ENCODE measurements at places on chromosomes 7 and 10.

DNA sequence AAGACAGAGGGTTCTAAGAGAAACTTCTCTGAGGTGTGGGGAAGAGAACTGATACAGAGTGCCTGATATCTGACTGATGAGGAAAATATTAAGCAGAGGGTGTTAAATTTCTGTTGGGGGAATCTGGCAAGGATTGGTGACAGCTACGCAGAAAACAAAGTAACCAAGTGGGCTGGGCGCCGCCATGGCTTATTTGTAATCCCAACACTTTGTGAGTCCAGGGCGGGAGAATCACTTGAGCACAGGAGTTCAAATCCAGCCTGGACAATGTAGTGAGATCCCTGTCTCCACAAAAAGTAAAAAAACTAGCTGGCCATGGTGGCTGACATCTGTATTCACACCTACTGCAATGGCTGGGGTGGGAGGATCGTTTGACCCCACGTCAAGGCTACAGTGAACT lies 2.1 kb upstream of the C7orf25 start:
- DNase-seq, result no peak

GRCh38 chr10:34107626-34108516 lies 707.2 kb downstream of the PARD3 start:
- no peak for DNase-seq

DNA sequence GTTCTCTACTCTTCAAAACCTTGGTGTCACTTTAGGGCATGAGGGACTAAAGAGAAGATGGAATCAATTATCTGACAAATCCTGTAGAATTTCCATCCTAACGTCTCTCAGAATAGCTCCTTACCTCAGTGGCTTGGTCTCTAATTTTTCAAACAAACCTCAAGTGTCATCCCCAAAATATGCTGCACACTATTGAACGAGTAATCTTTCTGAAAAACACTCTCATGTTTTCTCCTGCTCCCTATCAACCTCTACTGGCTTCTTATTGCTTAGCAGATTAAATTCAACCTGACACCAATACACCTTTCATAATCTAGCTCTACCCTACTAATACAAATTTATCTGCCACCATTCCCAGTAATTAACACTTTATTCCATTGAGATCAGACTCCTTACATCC lies 8.5 kb downstream of the CNOT4 start:
- DNase-seq, result no peak

DNA sequence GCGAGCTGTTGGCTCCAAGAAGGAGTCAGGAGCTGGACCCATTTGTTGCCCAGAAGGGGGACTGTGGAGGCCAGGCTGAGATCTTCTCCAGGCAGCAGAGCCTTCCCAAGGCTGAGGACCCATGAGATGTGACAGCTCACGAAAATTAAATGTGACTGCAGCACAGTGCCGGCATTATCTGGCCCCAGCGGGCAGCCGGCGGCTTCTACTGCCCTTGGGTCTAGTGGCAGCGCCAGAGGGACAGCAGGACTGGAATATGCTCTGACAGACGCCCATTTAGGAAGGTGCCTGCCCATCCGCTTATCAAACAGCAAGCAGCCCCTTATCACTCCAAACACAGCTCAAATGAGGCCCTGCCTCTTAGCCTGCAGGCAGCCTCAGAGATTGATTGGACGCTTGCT lies 122.9 kb upstream of the LYZL2 start:
- DNase-seq, result no peak

GRCh38 chr7:102284399-102284798 lies 2.3 kb upstream of the SH2B2 start:
- DNase-seq, result no peak

DNA sequence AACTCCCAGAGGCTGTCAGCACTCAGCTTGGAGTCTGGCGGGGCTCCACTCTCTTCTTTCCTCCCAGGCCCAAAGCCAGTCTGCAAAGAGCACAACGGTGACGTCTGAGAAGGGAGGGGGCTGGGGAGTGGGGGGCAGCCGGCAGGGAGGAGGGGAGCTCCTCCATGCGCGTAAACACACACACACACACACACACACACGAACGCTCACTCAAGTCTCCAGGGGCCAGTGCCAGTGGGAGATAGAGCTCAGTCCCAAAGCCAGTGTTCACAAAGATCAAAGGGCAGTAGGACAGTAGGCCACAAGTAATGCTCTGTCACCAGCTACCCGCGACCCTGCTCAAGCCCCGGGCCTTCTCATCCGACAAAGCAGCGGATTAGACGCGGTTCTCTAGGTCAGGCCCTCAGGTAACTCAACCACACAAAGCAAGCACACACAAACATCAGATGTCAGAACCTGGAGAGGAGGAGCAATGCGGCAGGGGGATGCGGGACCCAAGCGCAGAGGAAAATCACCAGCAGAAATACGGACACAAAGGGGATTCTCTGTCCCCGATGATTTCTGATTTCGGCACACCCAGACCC lies 19.9 kb downstream of the TCAF1 start:
- DNase-seq, result no peak

DNA sequence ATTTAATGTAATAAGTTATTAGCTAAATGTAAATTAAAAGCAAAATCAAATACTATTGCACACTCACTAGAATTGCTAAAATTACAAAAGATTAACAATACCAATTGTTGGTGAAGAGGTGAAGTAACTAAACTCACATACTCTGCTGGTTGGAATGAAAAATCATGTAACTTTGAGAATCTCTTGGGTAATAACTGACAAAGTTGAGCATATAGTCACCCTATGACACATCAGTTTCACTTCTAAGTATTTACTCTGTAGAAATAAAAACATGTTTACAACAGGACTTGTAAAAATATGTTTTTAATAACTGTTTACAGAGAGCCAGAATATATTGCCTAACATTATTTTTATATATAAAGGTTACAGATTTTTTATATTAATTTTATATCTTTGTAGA lies 33.6 kb downstream of the CNTNAP2 start:
- no peak for DNase-seq

- no peak for DNase-seq
Observed at GRCh38 chr7:121394709-121395140, 1.4 kb downstream of the FAM3C start.

- no peak for DNase-seq
Observed at GRCh38 chr10:22719406-22720042, 5.1 kb upstream of the PIP4K2A start.

GRCh38 chr10:26463986-26464385 lies 25.8 kb downstream of the APBB1IP start:
- no peak for DNase-seq

- no peak for DNase-seq
Observed at GRCh38 chr10:73920089-73920488, 9.2 kb downstream of the PLAU start.

GRCh38 chr10:11822026-11822756 lies 965 bp upstream of the PROSER2 start:
- DNase-seq, result no peak

DNA sequence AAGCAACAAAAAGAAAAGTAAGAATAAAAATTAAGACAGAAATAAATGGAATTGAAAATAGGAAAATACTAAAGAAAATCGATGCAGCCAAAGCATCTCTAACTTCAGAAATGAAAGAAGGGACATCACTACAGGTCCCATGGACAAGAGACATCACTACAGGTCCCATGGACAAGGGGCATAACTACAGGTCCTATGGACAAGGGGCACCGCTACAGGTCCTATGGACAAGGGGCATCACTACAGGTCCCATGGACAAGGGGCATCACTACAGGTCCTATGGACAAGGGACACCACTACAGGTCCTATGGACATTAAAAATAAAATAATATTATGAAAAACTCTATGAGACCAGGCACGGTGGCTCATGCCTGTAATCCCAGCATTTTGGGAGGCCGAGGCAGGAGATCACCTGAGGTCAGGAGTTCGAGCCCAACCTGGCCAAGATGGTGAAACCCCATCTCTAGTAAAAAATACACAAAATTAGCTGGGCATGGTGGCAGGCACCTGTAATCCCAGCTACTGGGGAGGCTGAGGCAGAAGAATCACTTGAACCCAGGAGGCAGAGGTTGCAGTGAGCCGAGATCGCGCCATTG lies 101.0 kb upstream of the DNAAF5 start:
- no peak for DNase-seq

DNA sequence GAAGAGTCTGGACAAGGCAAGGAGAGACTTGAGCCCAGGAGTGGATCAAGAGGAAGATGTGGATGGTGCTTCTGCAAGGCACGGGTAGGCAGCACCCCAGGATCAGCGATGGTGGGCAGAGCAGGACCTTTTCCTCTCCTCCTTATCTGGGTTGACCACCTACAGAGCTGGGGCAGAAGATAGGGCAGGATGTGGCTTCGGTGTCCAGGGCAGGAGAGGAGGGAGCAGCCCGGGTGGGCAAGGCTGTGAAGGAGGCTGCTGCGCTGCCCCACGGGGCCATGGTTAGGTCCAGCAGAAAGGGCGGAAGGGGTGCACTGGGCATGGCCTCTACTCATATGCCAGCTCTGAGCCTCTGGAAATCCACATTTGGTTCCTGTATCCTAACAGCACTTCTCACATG lies 20.0 kb upstream of the PARP12 start:
- DNase-seq, result no peak

GRCh38 chr10:6231730-6232129 lies 29.0 kb downstream of the PFKFB3 start:
- no peak for DNase-seq

DNA sequence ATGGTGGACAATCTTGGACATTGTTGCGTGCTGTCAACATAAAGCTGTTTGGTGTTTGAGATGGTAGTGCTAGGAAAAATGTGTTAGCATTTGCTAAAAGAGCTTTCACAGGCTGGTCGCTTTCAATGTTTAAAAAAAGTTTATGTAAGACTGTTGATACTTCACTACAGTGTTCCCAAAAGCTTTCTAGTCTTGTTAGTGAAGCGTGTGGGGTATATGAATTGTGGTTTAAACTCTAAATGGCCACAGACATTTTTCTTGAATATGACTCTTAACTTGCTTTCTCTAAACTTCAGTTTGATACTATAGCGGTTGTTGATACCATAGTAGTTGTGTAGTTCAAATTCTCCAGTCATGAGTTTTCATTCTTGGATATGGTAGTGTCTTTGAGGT lies 44.9 kb downstream of the MCU start:
- DNase-seq, result no peak

DNA sequence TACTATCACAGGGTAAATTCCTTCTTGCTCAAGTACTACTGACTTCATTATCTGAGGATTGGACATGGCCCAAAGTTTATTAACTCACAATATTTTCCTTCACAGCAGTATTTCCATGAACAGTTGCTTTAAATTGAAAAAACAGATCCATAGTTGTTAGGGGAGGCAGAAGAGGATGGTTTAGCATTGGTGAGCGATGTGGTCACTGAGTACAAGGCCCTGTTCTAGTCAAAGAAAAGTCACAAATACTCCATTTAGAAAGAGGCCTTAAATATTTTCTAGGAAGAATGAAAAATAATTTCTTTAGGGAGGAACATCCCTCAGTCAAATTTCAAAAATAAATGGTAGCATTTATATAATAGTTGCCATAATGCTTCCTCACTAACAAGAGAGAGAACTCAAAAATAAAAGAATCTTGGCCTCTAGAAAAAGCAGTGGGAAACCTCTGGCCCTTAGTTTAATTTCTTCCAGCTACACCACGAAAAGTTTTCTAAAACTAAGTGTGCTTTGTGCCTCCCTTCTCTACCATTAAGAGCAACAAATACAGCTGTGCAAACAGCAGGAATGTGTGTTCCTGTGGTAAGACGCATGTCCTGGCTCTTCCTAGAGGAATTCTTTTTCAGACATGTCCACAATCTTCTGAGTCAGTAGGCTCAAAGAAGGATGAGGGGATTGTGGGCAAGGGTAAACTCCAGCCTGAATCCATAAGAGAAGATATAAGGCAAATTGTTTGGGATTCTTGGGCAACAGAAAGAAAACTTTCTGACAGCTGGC lies 105.7 kb downstream of the HOXA1 start:
- no peak for DNase-seq

DNA sequence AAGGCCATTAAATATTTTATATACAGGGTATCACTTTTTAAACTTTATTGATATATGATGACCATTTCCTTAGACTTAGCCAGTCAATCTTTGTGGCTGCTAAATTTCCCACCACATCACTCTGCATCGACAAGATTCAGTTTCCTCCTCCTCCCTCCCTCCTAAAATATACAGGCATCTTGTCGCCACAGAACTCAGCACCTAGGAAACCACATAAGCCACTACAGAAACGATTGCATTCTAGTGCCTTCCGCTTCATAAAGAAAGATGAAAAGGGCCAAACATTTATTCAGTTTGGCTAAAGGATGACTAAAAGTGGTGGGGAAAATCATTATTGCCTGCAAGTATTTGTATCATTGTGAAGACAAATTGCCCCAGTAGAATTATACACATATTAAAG lies 30.7 kb downstream of the ERCC6 start:
- DNase-seq, result peak; percentile 47

GRCh38 chr7:2635810-2636701 lies 4.3 kb downstream of the TTYH3 start:
- no peak for DNase-seq

- no peak for DNase-seq
Observed at GRCh38 chr7:126411821-126412383, 840.8 kb downstream of the GRM8 start.

DNA sequence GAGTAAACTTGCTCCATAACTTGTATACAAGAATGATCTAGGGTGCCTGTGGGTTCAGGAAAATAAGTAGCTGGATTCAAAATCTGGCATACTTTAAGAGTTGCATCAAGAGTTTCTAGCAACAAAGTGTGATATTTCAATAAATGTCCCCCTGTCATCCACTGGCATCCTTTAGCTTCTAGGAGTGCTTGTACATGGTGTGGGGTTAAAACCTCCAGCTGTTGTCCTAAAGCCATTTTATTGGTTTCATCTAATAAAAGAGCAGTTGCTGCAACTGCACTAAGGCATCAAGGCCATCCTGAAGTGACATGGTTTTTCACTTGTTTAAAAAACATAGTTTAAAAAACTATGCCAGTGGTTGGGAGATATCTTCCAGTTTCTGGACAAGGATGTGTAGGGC lies 148.4 kb downstream of the INHBA start:
- no peak for DNase-seq

DNA sequence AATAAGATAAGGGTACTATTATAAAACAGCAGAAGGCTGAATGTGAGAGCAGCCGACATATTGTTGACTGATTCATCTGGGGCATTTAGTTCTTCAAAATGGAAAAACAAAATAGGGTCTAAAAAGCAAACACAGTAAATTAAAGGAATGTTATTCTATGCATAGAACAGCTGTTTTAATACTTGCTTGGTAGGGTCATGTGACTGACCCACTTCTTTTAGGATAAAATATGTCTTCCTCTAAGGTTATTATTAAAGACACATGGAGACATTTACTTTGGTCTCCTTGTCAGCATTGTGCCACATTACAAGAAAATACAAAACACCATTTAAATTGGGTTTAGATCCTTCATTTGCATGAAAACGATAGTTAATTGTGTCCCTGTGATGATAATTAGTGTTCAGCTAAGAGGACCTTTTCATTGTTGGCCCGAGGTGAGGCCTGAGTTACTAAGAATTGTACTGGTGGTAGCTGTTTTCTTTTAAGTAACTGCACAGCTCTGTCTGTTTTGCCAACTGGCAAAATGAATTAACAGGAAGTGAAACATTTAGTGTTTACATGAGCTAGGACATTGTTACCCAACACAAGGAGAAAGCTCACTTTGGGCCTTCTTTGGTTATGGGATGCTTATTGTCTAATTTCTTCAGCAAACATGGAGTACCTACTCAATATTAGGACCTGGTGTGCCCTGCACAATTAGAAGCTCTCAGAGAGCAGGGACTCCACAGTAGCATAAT lies 764.4 kb downstream of the LRMDA start:
- DNase-seq, result no peak

All from stimulated activated naive CD8-positive, alpha-beta T cell treated with anti-CD3 and anti-CD28 coated beads, Interleukin-15, amount 100 ng/mL, for 72 hours (primary cell).